PC-9 (cell line): ENCODE measurements at places on chromosomes 1 and 21. TPM values are rescaled to one million over a fixed set of nuclear protein-coding genes. Genes with fewer than 3 reads are reported as not detected.

The PGLYRP3 gene
- total RNA-seq = not detected in 2 replicates

The MTHFR gene
- 15.8 and 22.2 TPM in 2 replicates for total RNA-seq

- DNase-seq = no peak
These were observed 35.8 kb downstream of the ECE1 start for GRCh38 chr1:21254335-21254951.

GRCh38 chr1:230105245-230105753, 38.3 kb downstream of the GALNT2 start:
- DNase-seq = no peak

DNA sequence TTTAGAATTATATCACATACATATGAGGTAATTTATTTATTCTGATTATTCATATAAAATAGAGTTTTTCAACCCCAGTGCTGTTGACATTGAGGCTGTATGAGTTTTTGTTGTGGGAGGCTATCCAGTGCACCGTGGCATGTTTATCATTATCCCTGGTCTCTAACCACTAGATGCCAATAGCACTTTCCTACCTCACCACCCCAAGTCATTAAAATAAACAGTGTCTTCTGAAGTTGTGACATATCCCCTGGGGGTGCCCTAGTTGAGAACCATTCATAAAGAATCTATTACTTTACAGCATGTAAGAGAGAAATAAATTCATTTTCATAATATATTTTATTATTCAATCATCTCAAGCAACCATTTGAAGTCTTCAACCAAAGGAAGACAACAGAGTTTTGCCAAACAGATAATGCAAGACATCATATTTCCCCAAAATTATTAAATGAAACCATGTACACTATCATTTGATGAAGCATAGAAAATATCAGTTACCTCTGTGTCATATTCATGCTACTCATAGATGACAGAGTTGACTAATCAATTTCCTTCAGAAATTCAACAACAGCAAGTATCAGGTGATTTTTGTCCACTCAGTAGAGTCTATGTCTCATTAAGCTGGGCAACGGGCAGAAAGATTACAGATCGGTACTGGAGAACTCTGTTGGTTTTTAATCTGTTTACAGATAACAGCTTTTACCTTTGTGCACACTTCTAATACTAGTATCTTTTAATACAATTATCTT, 39.5 kb upstream of the RGS1 start:
- no peak for DNase-seq

DNA sequence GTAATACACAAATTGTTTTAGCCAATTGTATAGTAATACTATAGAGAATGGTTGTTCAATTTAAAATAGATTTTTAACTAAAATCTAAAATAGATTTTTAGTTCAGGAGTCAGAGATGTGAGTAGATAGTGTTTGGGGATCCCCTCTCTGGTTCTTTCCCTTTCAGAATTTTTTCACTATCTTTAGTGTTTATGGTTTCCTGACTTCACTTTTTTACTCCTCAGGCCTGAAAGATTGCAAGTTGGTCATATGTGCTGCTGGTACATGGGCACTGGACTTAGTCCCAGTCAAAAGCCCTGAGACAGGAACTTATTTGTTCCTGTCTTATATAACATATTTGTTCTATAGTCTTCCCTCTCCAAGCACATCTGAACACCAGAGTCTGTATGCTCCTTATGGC, 96.8 kb upstream of the ATP1B1 start:
- no peak for DNase-seq
